ENCODE measurements at places on chromosomes 7 and 10. TPM values are rescaled to one million over a fixed set of nuclear protein-coding genes. Genes with fewer than 3 reads are reported as not detected.

The GPER1 gene
- 2.3 TPM for total RNA-seq

The NKX2-3 gene
- not detected for total RNA-seq

The HHEX gene
- total RNA-seq, result 36.8 TPM

The MYO3A gene
- not detected for total RNA-seq

The CTNNA3 gene
- 0.13 TPM for total RNA-seq

The ITGB8 gene
- 2.2 TPM for total RNA-seq
